ENCODE measurements at places on chromosomes 7 and 10.

- DNase-seq: no peak
Observed at GRCh38 chr7:50937727-50938126, 155.0 kb upstream of the GRB10 start.

DNA sequence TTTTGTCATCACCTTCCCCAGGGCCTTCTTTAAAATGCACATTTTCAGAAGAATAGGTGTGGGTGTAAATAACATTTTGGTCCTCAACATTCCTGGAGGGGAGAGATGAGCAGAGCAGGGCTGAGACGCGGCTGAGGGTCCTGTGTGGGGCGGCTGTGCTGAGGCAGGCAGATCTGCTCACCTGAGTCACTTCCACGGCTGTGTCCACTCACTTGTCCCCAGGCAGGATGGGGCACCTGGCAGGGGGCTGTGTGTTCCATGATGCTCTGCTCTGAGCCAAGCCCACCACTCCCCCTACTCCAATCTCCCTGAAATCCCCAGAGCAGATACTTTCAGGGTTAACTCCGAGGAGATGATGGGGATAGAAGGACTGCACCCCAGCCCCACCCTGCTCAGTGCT is 93.8 kb downstream of the GLRX3 start:
- peak; percentile 27 for DNase-seq

DNA sequence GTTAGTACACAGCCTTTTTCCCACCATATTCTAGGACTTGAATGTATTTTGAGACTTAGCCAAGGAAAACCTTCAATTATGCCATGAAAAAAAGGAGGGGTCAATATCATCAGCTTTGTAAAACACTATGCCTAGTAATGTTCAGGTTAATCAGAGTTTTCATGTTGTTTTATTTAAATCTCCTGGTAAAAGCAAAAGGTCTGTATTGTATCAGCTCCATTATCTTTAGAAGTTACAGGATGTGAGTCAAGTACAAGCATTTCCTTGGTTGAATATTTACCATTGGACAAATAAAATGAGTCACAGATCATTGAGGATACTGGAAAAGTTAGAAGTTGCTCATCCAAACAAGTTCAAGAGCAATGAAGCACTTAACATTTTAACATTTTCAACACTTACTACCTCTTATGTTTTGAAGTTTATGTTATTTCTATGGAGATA is 89.9 kb upstream of the CAPZA2 start:
- DNase-seq: no peak

GRCh38 chr10:122254831-122255230 is 16.3 kb upstream of the BTBD16 start:
- DNase-seq: peak; percentile 63

GRCh38 chr10:70508912-70509756 is 30.6 kb downstream of the PALD1 start:
- no peak for DNase-seq

DNA sequence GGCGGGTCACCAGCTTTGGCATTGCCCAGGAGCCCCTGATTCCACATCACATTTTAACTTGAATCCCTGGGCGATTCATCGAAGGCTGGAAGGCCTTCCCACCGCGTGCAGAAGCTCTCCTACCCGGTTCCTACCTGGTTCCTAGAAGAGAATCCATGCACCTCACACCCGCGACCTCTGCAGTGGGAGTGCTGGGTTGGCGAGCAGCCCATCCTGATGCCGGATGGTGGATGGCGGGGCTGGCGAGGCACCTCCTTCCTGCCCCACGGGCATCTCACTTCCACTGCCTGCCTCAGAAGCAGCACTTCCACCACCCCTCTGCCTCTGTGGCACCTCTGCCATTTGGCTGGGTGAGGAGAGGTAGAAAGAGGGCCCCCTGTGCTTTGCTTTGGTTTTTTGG is 32.0 kb downstream of the NUB1 start:
- DNase-seq: peak; percentile 61

- DNase-seq: no peak
Observed at GRCh38 chr7:1301882-1302251, 69.2 kb downstream of the UNCX start.

GRCh38 chr10:1610986-1611770 is 126.1 kb downstream of the ADARB2 start:
- DNase-seq: peak; percentile 19

DNA sequence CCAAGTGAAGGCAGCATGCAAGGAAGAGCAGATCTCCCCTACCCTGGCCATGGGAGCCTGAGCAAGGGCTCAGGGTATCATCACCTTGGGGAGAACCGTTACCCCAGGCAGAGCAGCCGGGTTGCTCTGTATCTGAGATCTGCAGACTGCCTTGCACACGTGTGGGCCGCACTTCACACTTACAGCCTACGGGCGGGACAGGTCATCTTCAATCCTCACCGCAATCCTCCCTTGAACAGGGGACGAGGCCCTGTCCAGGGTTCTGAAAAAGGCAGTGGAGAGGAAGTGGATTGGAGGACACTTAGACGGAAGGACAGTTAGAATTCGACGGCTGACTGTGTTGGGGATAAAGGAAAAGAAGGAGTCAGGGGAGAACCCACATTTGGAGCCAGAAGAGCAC is 51.4 kb downstream of the NPS start:
- no peak for DNase-seq

GRCh38 chr7:44990109-44991023 is 9.6 kb upstream of the CCM2 start:
- no peak for DNase-seq

GRCh38 chr10:77212632-77213031 is 425.0 kb downstream of the KCNMA1 start:
- no peak for DNase-seq

GRCh38 chr7:146661435-146661834 is 544.8 kb downstream of the CNTNAP2 start:
- no peak for DNase-seq

DNA sequence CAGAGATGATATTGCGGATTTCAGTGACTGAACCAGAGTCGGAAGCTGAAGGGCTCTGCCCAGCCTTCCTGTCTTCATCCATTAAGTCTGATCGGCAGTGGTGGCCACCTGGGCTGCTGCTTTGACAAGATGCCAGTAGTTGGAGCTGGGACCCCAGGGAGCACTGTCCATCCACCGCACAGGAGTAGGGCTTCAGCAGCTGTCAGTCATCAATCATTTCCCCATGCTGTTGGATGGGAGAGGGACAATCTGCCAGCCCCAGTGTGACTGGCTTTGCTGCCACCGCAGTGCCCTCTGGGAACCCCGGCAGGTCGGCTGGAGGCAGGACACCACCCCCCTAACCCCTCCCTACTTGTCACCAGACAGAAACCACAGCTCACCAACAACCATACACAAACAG is 23.0 kb upstream of the GPR146 start:
- DNase-seq: no peak
